ENCODE measurements at places on chromosomes 3 and 15.

DNA sequence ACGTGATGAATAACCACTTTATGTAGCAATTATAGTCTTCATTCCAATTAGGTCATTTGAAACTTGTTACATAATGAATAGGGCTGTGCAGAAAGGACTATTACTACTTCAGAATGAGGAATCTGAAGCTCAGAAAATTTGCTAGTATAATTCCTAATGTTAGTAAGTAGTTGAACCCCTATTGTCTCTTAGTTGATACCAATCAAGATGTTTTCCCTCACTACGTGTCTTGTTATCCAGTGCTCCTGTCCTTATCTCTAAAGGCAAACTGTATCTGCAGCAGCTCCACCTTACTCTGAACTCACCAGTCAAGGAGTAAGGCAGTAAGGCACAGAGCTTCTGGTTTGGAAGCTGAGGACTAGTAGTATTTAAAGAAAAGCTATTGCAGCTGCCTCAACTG is 32.0 kb downstream of the RAB11A start:
- DNase-seq = no peak

DNA sequence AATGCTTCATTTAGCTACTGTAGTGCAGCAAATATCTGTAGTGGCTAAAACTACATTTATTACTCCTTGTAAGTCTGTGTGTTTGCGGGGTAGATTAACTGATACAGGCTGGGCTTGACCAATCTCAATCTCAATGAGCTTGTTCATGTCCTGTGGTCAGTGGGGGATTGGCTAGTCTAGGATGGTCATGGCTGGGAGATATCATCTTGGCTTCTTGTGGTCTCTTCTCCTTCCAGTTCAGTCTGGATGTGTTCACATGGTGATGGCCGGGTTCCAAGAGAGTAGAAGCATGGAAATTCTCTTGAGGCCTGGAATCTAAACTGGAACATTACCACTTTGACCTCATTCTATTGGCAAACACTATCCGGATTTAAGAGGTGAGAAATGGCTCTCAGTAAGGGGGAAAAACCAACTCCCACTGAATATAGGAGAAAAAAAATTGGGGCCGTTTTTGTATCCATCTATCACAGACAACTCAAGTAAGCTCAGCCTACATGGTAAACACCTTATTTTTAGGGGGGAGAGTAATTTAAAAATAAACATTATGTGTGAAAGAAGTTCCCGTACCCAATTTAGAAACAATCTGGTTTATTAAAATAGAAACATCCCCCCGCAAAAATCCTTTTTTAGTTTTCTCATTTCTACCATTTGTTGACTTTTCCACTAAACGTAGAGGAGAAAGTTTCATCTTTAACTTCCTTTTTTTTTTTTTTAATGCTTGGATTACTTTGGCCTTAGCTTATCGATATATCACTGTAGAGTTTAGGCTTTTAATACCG is 284.9 kb upstream of the TBC1D5 start:
- no peak for DNase-seq

DNA sequence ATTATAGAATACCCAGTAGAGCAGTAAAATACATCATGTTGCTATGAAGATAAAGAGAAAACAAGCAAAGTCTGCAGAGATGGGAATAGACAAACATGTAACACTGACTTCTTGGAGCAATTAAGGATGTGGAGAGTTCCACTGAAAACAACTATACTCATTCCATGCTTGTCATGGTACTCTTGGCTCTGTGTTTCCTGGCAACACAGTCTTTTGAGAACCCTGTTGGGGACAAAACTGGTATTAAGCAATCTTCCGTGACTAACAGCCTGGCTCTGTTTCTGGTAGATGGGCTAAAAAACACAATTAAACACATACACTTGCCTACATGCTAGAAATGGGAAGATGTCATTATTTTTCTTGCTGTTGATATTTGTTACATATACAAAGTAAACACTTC is 1212.3 kb upstream of the GBE1 start:
- no peak for DNase-seq

GRCh38 chr3:38555926-38556325 is 59.8 kb downstream of the EXOG start:
- DNase-seq = no peak

All from left kidney (tissue), 8 donors.